A549 treated with RU486 at 1 μM for 4 hours (cell line): ENCODE measurements at places on chromosomes 16 and 17. TPM values are rescaled to one million over a fixed set of nuclear protein-coding genes. Genes with fewer than 3 reads are reported as not detected.

MEOX1 gene
- not detected in 5 replicates for total RNA-seq

C17orf78 gene
- not detected in 5 replicates for total RNA-seq

CNGB1 gene
- total RNA-seq, result 0.07 to 0.25 TPM (median 0.13 TPM) in 5 replicates

KRT40 gene
- not detected in 5 replicates for total RNA-seq

KRTAP2-3 gene
- not detected in 5 replicates for total RNA-seq

IRX3 gene
- 2.8 to 4.8 TPM (median 4.4 TPM) in 5 replicates for total RNA-seq

CCL13 gene
- total RNA-seq, result not detected in 5 replicates

LITAFD gene
- total RNA-seq, result not detected in 5 replicates

KRT33B gene
- total RNA-seq, result 0.06 to 0.16 TPM (median 0.15 TPM) in 3 of 5 replicates, not detected in the others

C16orf86 gene
- 0.14 TPM in 1 of 5 replicates, not detected in the others for total RNA-seq

ZSCAN10 gene
- total RNA-seq, result not detected in 5 replicates

NLGN2 gene
- 13.0 to 21.8 TPM (median 16.6 TPM) in 5 replicates for total RNA-seq

CENPV gene
- total RNA-seq, result 145 to 186 TPM (median 173 TPM) in 5 replicates

TEKT5 gene
- total RNA-seq, result not detected in 5 replicates

PRR35 gene
- total RNA-seq, result 0.06 to 0.18 TPM (median 0.13 TPM) in 5 replicates

FBXW10B gene
- total RNA-seq, result 2.2 to 4.3 TPM (median 3.1 TPM) in 5 replicates

FNDC8 gene
- 0.07 TPM in 1 of 5 replicates, not detected in the others for total RNA-seq

PIMREG gene
- total RNA-seq, result 35.2 to 47.7 TPM (median 44.9 TPM) in 5 replicates

KCNH4 gene
- total RNA-seq, result 0.24 to 0.65 TPM (median 0.42 TPM) in 5 replicates

IL21R gene
- total RNA-seq, result not detected in 5 replicates

PNMT gene
- total RNA-seq, result not detected in 5 replicates

RUNDC1 gene
- total RNA-seq, result 19.2 to 22.8 TPM (median 21.6 TPM) in 5 replicates

TPSG1 gene
- 0.14 TPM in 1 of 5 replicates, not detected in the others for total RNA-seq

CCDC200 gene
- not detected in 5 replicates for total RNA-seq

SEZ6 gene
- total RNA-seq, result 0.05 TPM in 1 of 5 replicates, not detected in the others

SEC14L5 gene
- total RNA-seq, result 0.05 to 0.09 TPM (median 0.06 TPM) in 4 of 5 replicates, not detected in the other

CACNA1G gene
- 3.7 to 5.4 TPM (median 4.7 TPM) in 5 replicates for total RNA-seq

CHST4 gene
- total RNA-seq, result 0.05 to 0.08 TPM in 2 of 5 replicates, not detected in the others

CDT1 gene
- total RNA-seq, result 20.7 to 35.5 TPM (median 32.4 TPM) in 5 replicates
